ENCODE measurements at places on chromosomes 7 and 10.

DNA sequence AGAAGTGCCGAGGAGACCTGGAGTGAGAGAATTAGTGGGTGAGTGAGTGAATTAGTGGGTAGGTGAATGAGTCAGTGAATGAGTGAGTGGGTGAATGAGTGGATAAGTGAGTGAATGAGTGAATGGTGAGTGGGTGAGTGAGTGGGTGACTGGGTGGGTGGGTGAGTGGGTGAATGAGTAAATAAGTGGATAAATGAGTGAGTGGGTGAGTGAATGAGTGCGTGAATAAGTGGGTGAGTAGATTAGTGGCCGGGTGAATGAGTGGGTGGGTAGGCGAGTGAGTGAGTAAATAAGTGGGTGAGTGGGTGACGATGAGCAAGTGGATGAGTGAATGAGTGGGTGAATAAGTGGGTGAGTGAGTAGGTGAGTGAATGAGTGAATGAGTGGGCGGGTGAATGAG is 243.7 kb upstream of the MGMT start:
- DNase-seq, result no peak

- no peak for DNase-seq
Observed at GRCh38 chr10:80177781-80178636, 27.3 kb downstream of the ANXA11 start.

DNA sequence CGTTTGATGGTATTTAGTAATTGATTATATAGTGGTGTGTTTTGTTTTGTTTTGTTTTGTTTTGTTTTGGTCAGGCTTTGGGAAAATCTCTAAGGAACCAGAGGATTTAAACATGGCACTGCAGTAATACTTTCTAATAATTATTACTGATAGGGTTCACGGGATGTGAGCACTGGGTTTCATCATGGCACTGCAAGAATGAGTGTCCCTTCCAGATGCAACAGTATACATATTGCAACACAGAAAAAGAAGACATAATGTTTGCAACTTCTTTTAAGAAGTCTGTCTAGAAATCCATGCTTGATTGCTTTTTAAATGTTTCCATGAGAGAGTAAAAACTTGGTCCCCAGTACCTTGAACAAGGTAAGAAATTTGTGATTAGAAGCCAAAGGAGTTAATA is 2.2 kb upstream of the CDCA7L start:
- no peak for DNase-seq

DNA sequence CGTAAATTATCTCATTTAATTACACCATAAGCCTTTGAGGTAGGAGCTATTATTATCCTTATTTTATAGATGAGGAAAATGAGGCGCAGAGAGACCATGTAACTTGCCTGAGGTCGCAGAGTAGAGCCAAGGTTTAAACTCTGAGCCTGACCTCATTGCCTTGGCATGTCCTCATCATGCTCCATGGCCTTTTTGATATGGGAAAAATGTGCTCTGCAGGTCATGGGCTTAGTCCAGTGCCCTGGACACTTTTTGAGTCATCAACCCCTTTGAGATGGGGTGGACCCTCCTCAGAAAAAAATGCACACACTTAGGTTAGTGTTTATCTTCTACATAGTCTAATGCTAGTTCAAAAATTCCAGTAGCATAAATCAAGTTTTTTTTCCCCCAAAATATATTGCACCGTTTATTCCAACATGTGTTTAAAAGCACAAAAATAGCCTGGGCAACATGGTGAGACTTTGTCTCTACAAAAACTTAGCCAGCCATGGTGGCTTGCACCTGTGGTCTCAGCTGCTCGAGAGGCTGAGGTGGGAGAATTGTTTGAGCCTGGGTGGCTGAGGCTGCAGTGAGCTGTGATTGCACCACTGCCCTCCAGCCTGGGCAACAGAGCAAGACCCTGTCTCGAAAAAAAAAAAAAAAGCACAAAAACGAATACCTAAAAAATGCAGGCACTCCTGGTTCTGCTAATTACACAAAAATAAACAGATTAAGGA is 28.6 kb upstream of the TMEM178B start:
- DNase-seq, result no peak

- no peak for DNase-seq
Observed at GRCh38 chr7:66157060-66157459, 42.4 kb downstream of the CRCP start.

- DNase-seq, result peak; percentile 80
Observed at GRCh38 chr10:43648398-43649184, at the start of gene ZNF32. Gene ZNF32 (minus strand): TSS chr10:43648881. CDS start chr10:43646133, 2,748 bp downstream.

- DNase-seq, result no peak
Observed at GRCh38 chr10:82572744-82573143, 697.8 kb downstream of the NRG3 start.

- no peak for DNase-seq
Observed at GRCh38 chr7:123557016-123557397, 611 bp downstream of the NDUFA5 start.

DNA sequence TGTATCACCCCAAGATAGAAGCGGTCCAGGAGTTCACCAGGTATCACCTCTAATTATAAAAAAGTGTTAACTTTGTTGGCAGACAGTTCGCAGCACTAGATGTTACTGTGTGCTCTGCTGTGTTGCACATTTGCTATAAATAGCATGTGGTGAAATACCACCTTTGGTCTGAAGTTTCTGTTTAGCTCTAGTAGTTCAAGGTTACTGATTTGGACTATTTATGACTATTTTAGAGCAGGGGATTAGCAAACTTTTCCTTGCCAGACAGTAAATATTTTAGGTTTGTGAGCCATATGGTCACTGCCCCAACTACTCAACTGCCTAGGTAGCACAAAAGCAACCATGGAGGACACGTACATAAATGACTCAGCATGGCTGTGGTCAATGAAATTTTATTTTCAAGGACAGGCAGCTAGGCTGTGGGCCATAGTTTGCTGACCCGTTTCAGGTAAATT is 16.5 kb downstream of the DENND10 start:
- no peak for DNase-seq

- no peak for DNase-seq
Observed at GRCh38 chr7:114412548-114412947, 2.1 kb upstream of the FOXP2 start.

DNA sequence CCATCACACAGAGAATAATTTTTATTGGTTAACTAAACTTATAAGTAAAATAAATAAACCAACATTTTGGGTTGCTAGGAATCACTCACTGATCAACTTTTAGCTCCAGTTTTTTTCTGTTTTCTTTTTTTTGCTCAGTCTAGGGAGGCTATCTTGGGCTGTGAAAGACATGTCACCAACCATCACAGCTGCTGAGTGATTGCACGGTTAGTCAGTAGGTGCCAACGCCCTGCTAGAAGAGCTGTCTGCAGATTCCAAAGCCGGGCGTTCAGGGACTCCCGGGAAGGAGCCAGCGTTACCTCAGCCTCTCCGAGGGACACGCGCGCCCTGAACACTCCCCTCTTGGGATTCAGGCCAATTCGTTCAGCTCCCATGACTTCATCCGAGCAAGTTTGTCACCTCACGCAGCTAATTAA is 604 bp upstream of the STAM start:
- no peak for DNase-seq

DNA sequence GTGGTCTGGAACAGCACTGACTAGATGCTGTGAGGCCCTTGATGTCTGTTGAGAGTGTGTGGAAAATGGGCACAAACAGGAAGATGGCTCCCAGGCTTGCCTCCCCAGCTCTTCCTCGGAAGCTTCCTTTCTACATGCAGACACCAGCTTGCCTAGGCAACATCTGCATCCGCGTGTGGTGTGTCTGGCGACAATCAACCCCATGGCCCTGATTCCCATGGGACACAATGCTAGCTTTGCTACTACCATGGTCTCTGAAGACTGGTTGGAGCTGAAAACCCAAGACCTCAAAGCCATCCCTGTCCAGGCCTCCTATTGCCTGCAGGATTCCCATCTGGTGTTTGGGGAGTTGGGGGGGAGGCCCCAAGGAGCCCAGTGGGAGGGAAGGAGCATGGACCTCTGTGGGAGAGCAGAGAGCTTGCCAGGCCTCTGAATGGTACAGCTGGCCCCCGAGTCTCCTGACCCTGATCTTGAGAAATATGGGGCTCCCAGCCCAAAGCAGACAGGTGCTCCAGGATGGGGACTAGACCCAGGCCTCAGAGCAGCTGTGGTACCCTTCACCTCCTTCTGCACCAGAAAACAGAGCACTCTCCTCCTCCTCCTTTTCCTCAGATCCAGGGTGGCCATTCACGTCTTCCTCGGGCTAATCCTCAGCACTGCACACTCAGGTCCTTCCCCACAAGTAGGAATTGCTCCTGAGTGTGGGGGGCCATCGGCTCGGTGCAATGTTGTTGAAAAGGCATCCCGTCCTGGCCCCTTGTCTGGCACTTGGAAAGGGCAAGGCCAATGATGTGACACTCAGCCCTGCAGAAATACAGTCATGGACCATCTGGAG is 57.6 kb downstream of the ARHGAP22 start:
- no peak for DNase-seq

GRCh38 chr7:137888241-137888640 is 41.5 kb upstream of the DGKI start:
- no peak for DNase-seq

- no peak for DNase-seq
Observed at GRCh38 chr7:81232084-81232799, 313.4 kb upstream of the SEMA3C start.

DNA sequence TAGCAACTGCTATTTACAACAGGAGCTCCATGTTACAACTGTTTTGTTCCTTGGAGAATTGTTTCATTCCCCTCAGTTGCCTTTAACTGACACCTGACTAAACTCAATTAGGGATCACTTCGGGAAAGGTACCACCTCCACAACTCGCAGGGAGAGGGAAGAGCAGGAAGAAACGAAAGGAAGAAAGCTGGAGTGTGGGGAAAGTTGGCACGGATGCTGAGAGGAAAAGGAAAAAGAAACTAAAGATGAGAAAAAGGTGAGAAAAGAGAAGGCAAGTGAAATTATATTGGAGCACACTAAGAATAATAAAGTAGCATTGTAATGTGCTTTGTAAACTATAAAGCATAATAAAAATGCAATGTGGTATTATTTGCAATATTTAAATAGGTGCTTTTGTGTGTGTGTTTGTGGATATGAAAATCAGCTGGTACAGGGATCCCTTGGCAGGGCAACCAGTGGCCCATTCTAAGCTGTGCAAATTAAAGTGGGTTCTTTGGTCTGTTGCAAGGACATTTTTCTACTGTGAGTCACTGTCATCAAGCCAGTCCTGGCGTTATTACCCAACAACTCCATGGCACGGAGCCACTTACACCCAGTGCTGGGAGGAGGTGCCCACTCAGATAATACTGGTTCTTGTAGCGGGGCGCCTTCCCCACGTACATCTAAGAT is 45.9 kb downstream of the HIPK2 start:
- no peak for DNase-seq

GRCh38 chr10:89699581-89700064 is 1.8 kb upstream of the KIF20B start:
- no peak for DNase-seq

GRCh38 chr10:126062131-126063032 is 166.0 kb downstream of the FANK1 start:
- no peak for DNase-seq

DNA sequence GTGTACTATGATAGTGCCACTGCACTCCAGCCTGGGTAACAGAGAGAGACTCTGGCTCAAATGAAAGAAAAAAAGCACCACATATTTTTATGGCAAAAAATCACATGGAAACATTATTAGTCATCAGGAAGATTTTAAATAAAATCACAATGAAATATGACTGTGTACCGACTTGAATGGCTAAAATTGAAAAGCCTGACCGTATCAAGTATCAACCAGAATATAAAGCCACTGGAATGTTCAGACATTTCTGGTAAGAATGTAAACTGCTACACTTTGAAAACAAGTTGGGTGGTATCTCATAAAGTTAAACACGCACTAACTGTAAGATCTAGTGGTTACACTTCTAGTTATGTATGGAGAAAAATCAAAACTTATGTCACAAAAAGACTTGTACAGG is 306.7 kb upstream of the MBL2 start:
- no peak for DNase-seq

- no peak for DNase-seq
Observed at GRCh38 chr7:142817506-142817905, 37.4 kb upstream of the EPHB6 start.

GRCh38 chr10:31000071-31000782 is 31.4 kb downstream of the ZNF438 start:
- no peak for DNase-seq

GRCh38 chr10:112962343-112962742 is 12.3 kb downstream of the TCF7L2 start:
- no peak for DNase-seq

DNA sequence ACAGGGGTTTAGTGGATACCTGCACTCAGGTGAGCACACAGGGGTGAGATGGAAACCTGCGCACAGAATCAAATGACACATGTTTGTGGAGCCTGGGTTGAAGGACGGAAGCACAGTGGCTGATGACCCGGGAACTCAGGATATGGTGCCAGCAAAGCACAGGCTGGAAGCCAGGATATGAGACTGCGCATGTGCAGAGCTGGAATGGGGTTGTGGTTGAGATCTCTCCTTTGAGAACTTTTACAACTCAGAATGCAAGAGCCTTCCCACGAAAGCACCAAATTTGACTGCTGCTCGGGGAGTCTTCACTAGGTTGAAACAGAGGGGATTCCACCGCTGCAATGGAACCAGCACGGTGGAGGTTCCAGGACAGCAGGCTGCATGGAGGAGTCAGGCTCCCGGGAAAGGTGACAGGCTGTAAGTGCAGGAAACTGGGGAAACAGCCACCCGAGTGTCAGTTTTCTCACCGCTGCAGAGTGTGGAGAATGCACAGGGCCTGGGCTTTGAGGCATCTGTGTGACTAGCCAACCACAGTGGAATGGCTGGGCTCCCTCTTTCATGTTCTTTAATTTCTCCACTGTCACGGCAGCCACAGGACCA is 133.4 kb upstream of the TCERG1L start:
- DNase-seq, result no peak

- no peak for DNase-seq
Observed at GRCh38 chr7:106430103-106430502, 145.3 kb upstream of the NAMPT start.

GRCh38 chr10:98917828-98918227 is 317.8 kb downstream of the HPSE2 start:
- DNase-seq, result no peak

- DNase-seq, result no peak
Observed at GRCh38 chr10:61186408-61186807, 242.4 kb upstream of the RHOBTB1 start.

GRCh38 chr10:130745251-130745650 is 566.3 kb downstream of the TCERG1L start:
- no peak for DNase-seq

DNA sequence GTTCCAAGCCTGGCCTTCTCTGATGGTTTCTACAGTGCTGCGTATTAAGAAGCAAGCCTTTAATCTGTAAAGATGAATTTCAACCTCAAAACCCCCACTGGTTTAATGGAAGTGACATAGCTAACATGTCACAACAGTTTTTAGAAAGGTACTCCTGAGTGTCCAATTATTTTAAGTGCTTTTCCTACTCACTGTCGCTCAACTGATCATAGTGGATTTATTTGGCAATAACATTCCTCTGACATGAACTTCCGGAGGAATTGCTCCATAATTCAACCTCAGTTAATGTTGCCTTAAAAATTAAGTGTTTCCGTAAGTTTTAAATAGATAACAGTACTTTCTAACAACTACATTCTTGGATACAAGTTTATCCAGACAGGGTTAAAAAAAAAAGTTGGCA is 57.5 kb downstream of the AGMO start:
- DNase-seq, result no peak

- DNase-seq, result no peak
Observed at GRCh38 chr7:91425149-91425548, 160.9 kb downstream of the FZD1 start.
